ENCODE measurements at places on chromosomes 2 and 18. TPM values are rescaled to one million over a fixed set of nuclear protein-coding genes. Genes with fewer than 3 reads are reported as not detected.
A peak's percentile ranks its signal among the peaks of the same experiment; 100 is the strongest.

- H3K4me1 ChIP-seq = no peaks in the 10 kb centered on the region
- no peaks in the 10 kb centered on the region for H3K27me3 ChIP-seq
- H3K4me3 ChIP-seq = no peak overlapping the region
- no peak overlapping the region for H3K27ac ChIP-seq
- DNase-seq = no peak
These were observed 1257.2 kb upstream of the CHAC2 start for GRCh38 chr2:52510432-52510831.

DNA sequence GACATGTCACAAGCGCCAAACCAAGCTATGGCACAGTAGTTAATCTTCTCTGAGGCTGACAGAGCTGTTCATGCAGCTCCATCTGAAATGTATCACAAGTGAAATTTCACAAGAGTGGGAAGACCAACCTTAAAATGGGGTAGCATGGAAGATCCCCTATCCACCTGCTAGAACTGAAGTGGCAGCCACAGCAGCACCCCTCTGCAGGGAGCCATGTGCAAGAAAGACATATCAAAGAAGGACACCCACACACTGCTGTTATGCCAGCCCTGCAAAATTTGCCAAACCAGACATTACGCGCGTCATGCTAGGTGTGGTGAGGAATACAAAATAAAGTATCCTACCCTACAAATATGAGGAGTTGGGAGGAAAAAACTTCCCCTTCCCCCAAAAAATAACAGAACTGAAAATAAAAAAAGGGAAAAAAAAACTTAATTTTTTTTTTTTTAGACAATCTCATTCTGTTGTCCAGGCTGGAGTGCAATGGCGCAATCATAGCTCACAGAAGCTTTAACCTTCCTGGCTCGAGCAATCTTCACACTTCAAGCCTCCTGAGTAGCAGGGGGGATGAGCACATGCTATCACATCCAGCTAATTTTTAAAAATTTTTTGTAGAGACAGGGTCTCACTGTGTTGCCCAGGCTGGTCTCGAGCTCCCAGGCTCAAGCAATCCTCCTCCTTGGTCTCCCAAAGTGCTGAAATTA lies 76.2 kb downstream of the STK39 start:
- no peak overlapping the region for H3K27ac ChIP-seq
- H3K36me3 ChIP-seq = peaks cover 30% of the 10 kb centered on the region
- no peak for DNase-seq
- H3K4me1 ChIP-seq = peaks cover 37% of the 10 kb centered on the region
- no peaks in the 10 kb centered on the region for H3K27me3 ChIP-seq

DNA sequence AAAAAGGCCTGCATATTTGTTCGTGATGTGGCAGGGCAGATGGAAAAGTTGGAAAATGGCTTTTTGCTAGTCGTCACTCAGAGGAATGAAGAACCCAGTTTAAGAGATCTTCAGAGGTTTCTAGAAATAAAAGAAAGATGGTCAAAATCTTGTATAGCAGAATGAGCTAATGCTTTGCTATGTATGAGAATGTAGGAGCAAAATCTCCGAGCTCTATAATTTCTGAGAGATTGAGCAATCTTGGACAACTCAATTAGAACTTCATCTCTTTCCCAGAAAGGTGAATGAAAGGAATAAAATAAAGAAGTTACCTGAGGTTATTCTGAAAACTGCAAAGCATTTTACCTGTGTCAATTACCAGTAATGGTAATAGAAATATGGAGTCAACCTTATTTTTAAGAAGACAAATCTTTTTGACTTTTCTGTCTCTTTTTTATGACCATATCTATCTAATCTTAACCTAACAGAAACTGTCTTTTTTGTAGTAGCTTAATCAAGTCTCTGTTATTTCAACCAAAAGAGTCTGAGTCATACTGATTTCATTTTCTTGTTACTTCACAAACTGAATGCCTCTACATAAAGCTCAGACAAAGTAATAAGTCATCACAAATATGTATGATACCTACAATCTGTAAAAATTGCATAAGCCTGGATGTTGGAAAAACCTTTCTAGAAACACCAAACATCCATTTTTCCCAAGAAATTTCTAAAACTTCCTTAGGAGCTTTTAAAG lies 32.5 kb downstream of the CCDC68 start:
- DNase-seq = no peak
- H3K27me3 ChIP-seq = peaks cover 1% of the 10 kb centered on the region
- H3K4me3 ChIP-seq = no peak overlapping the region
- no peaks in the 10 kb centered on the region for H3K4me1 ChIP-seq

- H3K36me3 ChIP-seq = no peaks in the 10 kb centered on the region
- H3K4me1 ChIP-seq = peaks cover 7% of the 10 kb centered on the region
- H3K27ac ChIP-seq = no peak overlapping the region
- H3K27me3 ChIP-seq = peaks cover 3% of the 10 kb centered on the region
- no peak for DNase-seq
These were observed 98.5 kb upstream of the PKDCC start for GRCh38 chr2:41949091-41949882.

DNA sequence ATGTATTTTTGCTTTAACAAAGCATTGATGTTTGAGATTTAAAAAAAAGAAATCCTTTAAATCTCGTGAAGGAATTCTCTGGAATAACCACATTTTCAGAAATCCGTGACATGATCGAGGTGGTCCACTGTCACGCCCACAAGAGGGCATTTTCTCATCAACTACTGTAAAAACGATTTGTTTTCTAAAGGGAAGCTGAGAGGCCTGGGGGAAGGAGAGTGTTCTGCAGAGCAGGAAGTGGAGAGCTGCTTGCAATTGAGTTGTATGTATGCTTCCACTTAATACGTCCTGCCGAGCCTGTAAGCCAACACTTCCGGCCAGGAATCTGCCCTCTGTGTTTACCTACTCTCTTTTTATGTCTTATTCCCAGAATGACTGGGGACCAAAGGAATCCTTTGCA lies 19.4 kb downstream of the KLHL29 start:
- H3K4me1 ChIP-seq = no peaks in the 10 kb centered on the region
- H3K4me3 ChIP-seq = no peak overlapping the region
- H3K36me3 ChIP-seq = no peaks in the 10 kb centered on the region
- DNase-seq = no peak
- H3K27ac ChIP-seq = no peak overlapping the region
- peaks cover 9% of the 10 kb centered on the region for H3K27me3 ChIP-seq

- no peak overlapping the region for H3K4me3 ChIP-seq
- no peaks in the 10 kb centered on the region for H3K4me1 ChIP-seq
- no peaks in the 10 kb centered on the region for H3K27me3 ChIP-seq
- H3K27ac ChIP-seq = no peak overlapping the region
- no peaks in the 10 kb centered on the region for H3K36me3 ChIP-seq
- DNase-seq = no peak
These were observed 698.1 kb upstream of the CDH2 start for GRCh38 chr18:28875059-28875458.

- H3K36me3 ChIP-seq = no peaks in the 10 kb centered on the region
- H3K27ac ChIP-seq = no peak overlapping the region
- no peak overlapping the region for H3K4me3 ChIP-seq
- no peak for DNase-seq
- H3K27me3 ChIP-seq = peaks cover 2% of the 10 kb centered on the region
- no peaks in the 10 kb centered on the region for H3K4me1 ChIP-seq
These were observed 856.8 kb upstream of the ACVR2A start for GRCh38 chr2:146987996-146988395.

DNA sequence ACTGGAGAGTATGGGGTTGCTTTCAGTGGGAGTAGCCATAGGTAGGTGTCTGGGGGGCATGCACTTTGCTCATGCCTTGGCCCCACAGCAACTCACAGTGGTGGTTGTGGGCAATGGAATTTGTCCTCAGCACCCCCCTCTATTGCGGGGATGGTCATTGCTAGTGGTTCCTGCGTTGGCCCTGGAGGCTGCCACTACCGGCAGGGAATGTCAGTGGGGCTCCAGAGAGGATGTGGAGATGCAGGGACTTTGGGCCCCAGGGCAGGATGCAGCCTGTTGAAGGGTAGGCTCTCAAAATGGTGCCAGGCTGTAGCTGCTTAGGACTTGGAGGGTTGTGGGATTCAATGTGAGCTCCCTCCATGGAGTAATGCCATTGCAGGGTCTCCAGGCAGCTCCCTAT lies 125.0 kb downstream of the XRCC5 start:
- H3K27me3 ChIP-seq = no peaks in the 10 kb centered on the region
- no peak overlapping the region for H3K4me3 ChIP-seq
- peaks cover 20% of the 10 kb centered on the region for H3K36me3 ChIP-seq
- peaks cover 11% of the 10 kb centered on the region for H3K4me1 ChIP-seq

- H3K4me3 ChIP-seq = no peak overlapping the region
- H3K27me3 ChIP-seq = no peaks in the 10 kb centered on the region
- no peaks in the 10 kb centered on the region for H3K4me1 ChIP-seq
- H3K36me3 ChIP-seq = no peaks in the 10 kb centered on the region
- DNase-seq = no peak
These were observed 58.8 kb upstream of the B3GNT7 start for GRCh38 chr2:231336700-231337099.

DNA sequence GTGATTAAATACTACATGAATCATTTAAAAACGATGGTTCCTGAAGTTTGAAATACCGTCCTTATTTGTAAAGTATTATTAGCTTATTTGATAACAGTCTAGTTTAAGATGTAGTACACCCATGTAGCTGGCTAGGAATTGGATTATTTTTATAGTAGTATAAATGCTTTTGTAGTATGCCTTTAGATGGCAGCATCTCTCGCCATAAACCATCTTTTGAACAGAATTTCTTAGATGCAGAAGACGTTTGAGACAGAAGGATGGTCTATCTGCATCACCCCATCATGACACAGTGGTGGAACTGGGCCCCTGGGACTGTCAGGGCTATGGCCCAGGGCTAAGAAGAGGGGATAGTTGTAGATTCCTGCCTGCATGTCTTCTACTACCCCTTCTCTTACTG lies 152.7 kb downstream of the WDSUB1 start:
- no peaks in the 10 kb centered on the region for H3K36me3 ChIP-seq
- peaks cover 3% of the 10 kb centered on the region for H3K4me1 ChIP-seq
- H3K4me3 ChIP-seq = no peak overlapping the region
- H3K27ac ChIP-seq = no peak overlapping the region

DNA sequence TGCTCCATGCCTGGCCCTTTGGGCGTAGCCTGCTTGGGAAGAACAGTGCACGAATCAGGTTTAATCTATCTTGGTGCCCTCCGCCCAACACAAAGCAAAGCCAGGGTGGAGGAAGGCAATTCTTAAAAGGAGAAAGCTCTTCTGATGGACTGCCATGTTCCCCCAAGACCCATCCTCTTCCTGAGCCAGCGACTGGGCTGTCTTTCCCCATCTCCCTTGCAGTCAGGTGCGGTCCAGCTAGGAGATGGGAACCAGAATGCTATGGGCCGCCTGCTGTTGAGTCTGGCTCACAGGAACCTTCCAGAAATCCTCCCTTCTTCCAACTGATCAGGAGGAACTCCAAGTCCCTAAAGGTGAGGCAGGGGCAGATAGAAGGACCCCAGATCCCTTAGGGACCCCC lies 105.0 kb downstream of the SH3BP4 start:
- no peak overlapping the region for H3K4me3 ChIP-seq
- H3K27me3 ChIP-seq = peaks cover 7% of the 10 kb centered on the region
- H3K4me1 ChIP-seq = no peaks in the 10 kb centered on the region
- DNase-seq = no peak

- DNase-seq = no peak
- H3K27me3 ChIP-seq = peaks cover 9% of the 10 kb centered on the region
- H3K4me3 ChIP-seq = no peak overlapping the region
- H3K27ac ChIP-seq = no peak overlapping the region
These were observed 76.3 kb downstream of the SOWAHC start for GRCh38 chr2:109690457-109690821.

- no peak for DNase-seq
- no peak overlapping the region for H3K4me3 ChIP-seq
- H3K27ac ChIP-seq = no peak overlapping the region
- peaks cover 3% of the 10 kb centered on the region for H3K27me3 ChIP-seq
- H3K4me1 ChIP-seq = peaks cover 20% of the 10 kb centered on the region
These were observed 105.5 kb upstream of the NEUROD1 start for GRCh38 chr2:181785691-181786344.

DNA sequence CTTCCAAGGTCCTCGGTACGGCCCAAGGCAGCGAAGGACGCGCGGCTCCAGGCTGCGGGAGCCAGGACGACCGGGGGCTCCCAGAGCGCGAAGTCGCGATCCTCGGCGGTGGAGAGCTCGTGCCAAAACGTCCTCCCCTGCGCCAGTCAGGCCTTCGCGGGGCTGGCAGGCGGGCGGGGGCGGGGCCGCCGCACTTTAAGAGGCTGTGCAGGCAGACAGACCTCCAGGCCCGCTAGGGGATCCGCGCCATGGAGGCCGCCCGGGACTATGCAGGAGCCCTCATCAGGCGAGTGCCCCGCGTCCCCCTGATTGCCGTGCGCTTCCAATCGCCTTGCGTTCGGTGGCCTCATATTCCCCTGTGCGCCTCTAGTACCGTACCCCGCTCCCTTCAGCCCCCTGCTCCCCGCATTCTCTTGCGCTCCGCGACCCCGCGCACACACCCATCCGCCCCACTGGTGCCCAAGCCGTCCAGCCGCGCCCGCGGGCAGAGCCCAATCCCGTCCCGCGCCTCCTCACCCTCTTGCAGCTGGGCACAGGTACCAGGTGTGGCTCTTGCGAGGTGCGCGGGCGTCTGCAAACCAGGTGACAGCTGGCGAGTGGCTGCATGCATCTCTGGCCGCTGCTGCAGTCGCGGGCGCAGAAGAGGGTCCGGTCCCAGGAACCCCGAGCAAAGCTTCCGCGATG lies at the start of gene CIDEA:
TSS of gene CIDEA (plus strand) at position 226 of the 684 bp plus-strand sequence. CDS start at position 249, 23 bp downstream.
- H3K4me3 ChIP-seq = no peak within 1 kb of the TSS
- peaks cover 64% of the 10 kb centered on the region for H3K27me3 ChIP-seq
- no peak for DNase-seq

DNA sequence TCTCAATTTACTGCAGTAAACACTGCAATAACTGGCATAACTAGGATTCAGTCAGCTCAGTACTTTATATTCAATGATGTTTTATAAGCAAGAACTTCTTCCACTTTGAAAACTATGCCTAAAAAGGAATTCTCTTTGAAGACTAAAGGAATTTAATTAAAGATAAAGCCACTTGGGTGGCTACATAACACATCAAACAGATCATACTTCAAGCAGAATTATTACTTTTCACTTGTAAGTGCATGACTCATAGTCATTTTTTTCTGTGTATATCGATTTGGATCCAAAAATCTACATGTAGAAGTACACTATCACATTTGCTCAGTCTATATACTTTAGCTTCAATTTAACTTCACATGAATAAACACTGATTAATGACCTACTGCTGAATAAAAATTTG lies 4.0 kb downstream of the KANSL1L start:
- H3K36me3 ChIP-seq = no peaks in the 10 kb centered on the region
- no peak overlapping the region for H3K4me3 ChIP-seq
- H3K4me1 ChIP-seq = peaks cover 30% of the 10 kb centered on the region
- no peak for DNase-seq

DNA sequence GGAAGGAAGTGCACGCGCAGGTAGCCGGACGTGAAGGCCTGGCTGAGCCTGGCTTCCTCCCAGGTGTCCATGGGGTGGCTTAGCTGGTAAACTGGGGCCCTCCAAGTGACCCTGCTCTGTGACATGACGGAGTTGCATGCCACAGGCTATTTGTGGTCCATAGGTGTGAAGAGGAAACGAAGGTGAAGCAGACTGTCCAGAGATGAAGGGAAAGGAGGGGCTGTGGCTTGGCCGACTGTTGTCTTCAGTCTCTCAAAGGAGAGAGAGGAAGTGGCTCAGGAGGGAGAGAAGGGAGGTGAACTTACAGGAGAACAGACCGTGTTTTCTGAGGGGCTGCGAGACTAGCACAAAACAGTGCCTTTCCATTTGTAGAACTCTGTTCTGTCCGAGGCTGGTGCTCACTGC lies 19.3 kb downstream of the INPP5D start:
- peak overlapping the region; percentile 63 for H3K4me3 ChIP-seq
- H3K4me1 ChIP-seq = peaks cover 68% of the 10 kb centered on the region
- H3K27me3 ChIP-seq = no peaks in the 10 kb centered on the region
- peak; percentile 62 for DNase-seq

The DSG3 gene
- not detected for total RNA-seq

The AMER3 gene
- total RNA-seq = not detected

The DYTN gene
- total RNA-seq = not detected

The SFXN5 gene
- 6.1 TPM for total RNA-seq

The CPO gene
- total RNA-seq = not detected

The SLC35F5 gene
- 21.6 TPM for total RNA-seq

The MARCO gene
- total RNA-seq = not detected

The TUBA3E gene
- not detected for total RNA-seq

The PDE11A gene
- total RNA-seq = not detected

Measured in activated CD4-positive, alpha-beta memory T cell treated with anti-CD3 and anti-CD28 coated beads, Interleukin-2, amount 10 ng/mL, durations not matched to agents 7 days and 5 days (primary cell).